ENCODE measurements at places on chromosomes 3 and 15.

DNA sequence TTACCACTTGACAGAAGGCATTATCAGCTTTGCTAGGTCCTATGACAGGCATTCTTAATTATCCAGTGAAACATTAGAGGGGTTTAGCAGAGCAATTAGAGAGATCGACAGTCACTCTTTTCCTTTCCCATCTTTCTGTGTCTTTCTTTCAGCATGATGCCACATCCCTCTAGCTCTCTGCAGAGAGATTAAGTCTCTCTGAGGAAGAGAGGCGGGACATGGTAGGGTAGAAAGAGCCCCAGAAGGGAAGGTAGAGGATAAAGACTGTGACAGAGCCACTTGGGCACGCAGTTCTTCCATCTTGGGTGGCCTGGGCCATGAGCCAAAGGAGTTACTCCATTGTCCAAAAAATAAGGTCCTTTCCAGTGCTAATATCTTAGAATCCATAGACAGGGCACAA lies 55.8 kb downstream of the HHLA2 start:
- no peak for DNase-seq

GRCh38 chr3:155202626-155203025 lies 90.9 kb downstream of the STRIT1 start:
- no peak for DNase-seq

- no peak for DNase-seq
Observed at GRCh38 chr15:31252171-31252785, 74.4 kb upstream of the KLF13 start.

DNA sequence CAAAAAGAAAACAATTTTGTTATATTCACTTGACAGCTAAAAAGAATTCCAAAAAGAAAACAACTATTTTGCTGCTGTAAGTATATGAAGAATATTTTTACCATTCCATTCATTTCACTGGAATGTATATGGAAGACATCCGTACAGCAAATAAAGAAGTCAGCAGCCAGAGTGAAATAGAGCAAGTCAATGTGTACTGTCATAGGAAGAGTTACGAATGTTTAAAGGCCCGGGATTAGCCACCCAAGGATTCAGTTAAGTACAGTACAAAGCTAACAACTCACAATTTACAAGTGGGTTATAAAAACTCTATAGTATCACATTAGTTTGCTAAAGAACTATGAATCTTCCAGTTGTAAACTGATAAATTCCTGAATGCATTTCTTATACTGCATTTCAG lies 14.4 kb upstream of the XXYLT1 start:
- DNase-seq, result no peak

DNA sequence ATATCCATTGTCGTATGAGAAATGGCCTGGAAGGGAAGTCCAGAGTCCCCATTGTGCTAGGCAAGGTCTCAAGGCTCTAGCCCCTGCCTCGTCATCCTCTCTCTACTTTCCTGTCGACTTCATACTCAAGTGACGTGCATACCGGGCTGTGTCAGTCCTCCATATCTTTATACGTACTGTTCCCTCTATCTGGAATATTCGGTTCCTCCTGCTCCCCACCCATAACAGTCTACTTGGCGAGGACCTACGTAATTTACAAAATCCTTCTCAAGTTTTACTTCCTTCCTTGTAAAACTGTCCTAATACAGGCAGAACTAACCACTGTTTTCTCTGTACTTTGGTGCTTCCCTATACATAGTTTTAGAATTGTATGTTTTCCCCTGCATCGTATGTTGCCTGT lies 2.2 kb upstream of the ALPK3 start:
- DNase-seq, result no peak

DNA sequence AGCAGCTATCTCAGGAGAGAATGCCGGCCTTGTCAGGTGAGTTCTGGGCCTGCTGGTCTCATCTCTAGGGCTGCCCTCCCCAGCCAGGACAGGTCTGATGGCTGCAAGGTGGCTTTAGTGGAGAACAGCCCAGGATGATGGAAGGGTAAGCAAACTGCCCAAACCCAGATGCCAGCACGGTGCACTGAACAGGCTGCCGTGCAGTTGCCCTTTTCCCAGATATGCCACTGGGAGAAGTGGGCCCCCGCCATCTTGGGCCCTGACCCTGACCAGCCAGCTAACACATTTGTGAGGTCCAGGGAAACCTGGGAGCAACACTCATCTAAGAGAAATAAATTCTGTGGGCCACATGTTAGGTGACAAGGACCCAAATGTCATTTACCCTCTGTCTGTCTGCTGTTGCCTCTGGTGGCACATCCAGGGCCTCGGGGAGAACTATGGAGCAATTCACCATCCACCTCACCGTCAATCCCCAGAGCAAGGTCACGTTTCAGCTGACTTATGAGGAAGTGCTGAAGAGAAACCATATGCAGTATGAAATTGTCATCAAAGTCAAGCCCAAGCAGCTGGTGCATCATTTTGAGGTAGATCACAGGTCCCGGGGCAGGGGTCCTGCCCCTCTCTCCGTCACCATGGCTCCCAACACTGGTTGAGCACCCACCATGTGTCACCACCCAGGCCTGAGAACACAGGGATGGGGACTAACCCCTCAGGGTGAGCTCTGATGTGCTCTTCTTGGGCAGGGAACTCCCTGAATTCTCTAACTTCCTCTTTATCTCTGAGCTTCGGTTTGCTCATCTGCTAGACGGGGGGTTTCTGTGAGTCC lies 1.8 kb downstream of the ITIH1 start:
- DNase-seq, result peak; percentile 79

- no peak for DNase-seq
Observed at GRCh38 chr15:55562601-55563000, 25.5 kb downstream of the PYGO1 start.

DNA sequence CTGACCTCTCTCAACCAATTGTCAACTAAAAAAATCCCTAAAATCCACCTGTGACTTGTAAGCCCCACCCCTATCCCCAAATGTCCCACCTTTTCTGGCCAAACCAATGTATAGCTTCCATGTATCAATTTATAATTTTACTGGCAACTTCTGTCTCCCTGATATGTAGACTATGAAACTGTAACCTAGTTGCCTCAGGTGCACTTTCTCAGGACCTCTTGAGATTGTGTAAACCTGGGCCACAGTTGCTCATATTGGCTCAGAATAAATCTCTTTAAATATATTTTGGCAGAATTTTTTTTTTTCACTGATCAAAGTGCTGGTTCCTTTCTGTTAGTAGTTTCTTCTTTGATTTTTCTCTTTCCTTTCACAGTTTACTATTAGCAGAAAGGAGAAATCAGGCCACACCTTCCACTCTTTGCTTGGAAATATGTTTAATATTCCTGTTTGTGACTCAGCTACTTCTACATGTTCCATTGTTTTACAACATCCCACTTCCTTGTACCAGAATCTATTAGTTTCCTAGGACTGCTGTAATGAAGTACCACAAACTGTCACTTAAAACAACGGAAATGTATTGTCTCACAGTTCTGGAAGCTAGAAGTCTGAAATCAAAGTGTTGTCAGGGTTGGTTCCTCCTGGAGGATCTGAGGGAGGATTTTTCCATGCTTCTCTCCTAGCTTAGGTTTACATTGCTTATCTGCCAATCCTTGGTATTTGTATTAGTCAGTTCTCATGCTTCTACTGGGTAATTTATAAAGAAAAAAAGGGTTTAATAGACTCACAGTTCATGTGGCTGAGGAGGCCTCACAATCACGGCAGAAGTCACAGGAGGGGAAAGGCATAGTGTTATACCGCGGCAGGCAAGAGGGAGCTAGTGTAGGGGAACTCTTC lies 801.2 kb upstream of the ARPP21 start:
- DNase-seq, result no peak
